ENCODE measurements at places on chromosomes 16 and 17.

DNA sequence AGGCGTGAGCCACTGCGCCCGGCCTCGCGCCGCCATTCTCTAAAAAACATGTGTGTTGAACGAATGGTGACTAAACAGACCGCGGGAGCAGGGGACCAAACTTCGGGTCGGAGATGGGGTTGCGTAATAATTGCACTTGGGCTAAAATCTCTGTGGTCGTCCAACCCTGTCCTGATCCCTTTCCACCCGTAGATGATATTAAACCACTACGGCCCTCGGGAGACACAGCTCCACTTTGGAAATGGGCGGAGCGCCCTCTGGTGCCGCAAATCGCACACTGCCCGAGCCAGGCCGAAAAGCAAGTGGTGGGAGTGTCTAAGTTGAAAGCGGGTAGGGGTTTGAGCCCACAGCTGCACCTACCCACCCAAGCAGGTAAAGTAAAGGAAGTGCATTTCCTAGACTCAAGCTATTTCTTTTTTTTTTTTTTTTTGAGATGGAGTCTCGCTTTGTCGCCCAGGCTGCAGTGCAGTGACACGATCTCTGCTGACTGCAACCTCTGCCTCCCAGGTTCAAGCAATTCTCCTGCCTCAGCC, 17.0 kb downstream of the CAVIN1 start:
- DNase-seq, result no peak

GRCh38 chr17:39921323-39921722, 2.9 kb upstream of the GSDMB start:
- no peak for DNase-seq

DNA sequence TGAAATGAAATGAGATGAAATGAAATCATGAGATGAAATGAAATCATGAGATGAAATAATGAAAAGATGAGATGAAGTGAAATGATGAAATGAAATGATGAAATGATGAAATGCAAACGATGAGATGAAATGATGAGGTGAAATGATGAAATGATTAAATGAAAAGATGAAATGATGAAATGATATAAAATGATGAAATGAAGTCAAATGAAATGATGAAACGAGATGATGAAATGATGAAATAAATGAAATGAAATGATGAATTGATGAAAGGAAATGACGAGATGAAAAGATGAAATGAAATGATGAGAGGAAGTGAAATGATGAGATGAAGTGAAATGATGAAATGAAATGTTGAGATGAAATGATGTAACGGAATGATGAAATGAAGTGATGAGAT, 595.6 kb downstream of the TP53TG3F start:
- DNase-seq, result no peak

DNA sequence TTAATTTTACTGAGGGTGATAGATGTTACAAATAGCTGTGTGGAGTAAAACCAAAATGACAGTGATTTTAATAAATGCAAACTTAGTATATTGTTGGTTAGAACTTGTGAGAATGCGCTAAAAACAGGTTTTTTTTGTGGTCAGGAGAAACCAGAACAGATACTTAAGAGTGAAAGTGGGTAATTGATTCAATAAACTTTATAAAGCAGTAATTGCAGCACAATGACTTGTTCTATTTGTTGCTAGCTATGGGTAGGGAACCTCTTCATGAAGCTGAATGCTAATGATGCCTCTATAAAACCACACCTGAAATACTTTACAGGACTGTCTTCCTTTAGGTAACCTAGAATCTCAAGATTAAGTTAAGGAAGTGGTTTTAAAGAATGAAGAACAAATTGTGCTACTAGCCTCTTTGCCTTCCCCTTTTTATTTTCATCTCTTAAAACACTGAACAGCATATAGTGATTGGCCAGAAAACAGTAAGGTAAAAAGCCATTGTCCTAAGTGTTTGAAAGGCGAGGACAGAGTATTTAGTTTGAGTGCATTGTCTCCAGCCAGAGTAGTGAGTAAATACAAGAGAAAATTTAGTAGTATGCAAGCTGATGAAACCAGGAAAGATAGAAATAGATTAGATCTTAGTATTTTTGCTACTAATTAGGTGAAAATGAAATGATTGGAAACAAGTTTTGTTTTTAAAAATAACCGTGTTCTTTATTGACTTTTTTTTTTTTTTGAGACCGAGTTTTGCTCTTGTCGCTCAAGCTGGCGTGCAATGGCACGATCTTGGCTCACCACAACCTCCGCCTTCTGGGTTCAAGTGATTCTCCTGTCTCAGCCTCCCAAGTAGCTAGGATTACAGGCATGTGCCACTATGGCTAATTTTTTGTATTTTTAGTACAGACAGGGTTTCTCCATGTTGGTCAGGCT, 6.0 kb downstream of the GGNBP2 start:
- DNase-seq, result no peak

- DNase-seq, result no peak
Measured at GRCh38 chr17:47318197-47318918, 5.4 kb upstream of the EFCAB13 start.

GRCh38 chr16:87108941-87109340, 208.3 kb downstream of the C16orf95 start:
- no peak for DNase-seq

GRCh38 chr17:10050597-10051101, 145.6 kb upstream of the RCVRN start:
- no peak for DNase-seq

- DNase-seq, result peak; percentile 27
Measured at GRCh38 chr17:39115135-39115534, 36.3 kb downstream of the PLXDC1 start.

DNA sequence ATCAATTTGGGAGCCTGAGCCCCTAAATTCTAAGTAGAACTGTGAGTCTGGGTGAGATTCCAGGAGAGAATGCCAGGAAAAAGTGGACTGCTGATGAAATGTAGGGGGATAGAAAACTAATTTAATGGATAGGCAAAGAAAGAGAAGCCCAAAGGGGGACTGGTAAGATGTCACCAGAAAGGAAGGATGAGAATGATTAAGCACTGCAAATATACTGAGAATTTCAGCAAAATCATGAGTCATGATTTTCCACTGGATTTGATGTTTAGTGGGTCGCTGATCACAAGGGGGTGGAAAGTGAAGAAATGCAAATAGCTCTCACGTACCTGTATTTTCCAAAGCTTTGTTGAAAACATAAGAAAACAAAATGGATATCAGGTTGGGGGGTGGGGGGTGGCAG, 201.8 kb downstream of the SLC39A11 start:
- peak; percentile 15 for DNase-seq

- no peak for DNase-seq
Measured at GRCh38 chr16:57643910-57644309, 15.5 kb downstream of the ADGRG1 start.

GRCh38 chr17:65813306-65813705, 251.9 kb upstream of the AXIN2 start:
- DNase-seq, result no peak

- DNase-seq, result no peak
Measured at GRCh38 chr16:81442220-81442915, 2.2 kb upstream of the CMIP start.

GRCh38 chr17:80812362-80813088, 179.1 kb upstream of the CHMP6 start:
- DNase-seq, result no peak
